ENCODE measurements at places on chromosomes 1 and 21. TPM values are rescaled to one million over a fixed set of nuclear protein-coding genes. Genes with fewer than 3 reads are reported as not detected.

The PERM1 gene
- total RNA-seq: 0.05 TPM

DNA sequence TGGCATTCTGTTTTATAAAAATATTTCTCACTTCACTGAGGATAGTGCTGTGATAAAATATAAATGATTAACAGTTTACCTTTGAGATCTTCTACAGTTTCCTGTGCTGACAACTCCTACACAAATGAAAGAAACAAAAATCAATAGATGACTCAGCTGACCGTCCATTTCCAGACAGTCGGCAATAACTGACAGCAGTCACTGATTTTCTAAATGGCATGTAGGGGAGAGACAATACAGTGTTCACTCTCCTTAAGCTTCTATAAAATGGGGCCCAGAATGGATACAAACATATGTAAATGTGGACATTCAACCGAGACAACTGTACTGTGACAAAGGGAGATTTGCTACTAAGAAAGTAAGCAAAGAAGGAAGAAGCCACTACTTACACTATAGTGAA, 34.3 kb downstream of the PCNX2 start:
- DNase-seq: no peak

- no peak for DNase-seq
Observed at GRCh38 chr1:239725933-239726332, 339.6 kb downstream of the CHRM3 start.

GRCh38 chr1:111873460-111874030, 115.9 kb downstream of the KCND3 start:
- DNase-seq: no peak

DNA sequence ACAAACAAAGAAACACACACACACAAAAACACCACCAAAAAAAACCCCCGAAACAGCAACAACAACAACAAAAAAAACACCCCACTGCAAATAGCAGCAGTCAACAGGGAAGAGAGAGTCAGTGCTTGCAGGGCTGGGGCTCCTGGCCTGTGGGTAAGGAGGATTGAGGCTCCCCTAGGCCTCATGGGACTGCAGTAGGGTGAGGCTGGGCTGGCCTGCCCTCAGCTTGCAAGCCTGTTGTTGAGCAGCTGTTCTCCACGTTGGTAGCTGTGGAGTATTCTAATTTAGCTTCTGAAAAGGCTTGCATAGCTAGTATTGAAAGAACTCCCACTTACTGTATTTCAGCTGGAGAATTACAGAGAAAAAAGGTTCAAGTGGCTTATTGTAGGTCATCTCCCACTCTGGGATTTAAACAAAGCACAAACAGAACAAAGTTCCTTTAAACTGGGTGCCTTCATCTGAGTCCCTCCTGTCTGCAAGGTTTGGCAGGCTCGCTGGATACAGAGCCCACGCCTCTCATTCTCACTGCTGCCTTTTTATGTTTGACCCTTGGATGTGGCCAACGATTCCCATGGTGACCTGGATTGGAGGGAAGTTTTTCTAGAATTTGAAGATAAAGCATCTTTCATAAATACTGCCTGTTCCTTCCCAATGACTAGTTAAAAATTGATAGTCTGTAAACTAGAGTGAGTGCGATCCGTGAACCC, 247.2 kb downstream of the KIF26B start:
- DNase-seq: no peak

DNA sequence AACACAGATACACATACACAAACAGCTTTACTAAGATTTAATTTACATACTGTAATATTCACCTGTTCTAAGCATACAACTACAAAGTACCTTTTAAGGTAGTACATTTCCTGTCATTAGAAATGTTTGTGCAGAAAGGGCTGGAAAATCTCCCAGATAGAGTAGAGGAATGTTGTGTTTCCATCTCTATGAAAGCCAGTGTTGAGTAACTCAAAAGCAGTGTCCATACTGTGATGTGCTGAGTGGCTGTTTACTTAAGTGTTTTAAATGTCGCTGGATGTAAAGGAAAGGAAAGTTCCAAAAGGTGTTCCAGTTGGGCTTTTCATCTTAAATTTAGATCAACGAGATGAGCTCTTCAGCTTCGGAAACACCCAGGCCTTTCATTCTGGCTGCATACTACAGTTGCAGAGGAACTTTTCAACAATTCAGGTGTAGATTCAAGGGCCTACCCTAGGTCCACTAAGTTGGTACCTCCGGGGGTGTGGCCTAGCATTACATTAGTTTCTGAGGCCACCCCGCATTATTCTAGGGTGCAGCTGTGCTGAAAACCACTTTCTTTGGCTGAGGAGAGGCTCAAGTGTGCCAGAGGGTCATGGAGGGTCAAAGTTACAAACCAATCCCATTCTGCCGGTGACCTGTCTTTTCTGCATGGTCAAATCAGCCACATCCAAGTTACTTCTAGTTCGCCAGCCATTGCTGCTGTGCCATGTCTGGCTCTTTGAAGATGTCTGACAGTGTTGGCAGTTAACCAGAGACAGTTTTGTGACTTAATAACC, 78.1 kb downstream of the LRRC8D start:
- DNase-seq: no peak

GRCh38 chr1:69230208-69230607, 337.5 kb upstream of the LRRC7 start:
- no peak for DNase-seq

GRCh38 chr21:42201615-42202161, 17.3 kb upstream of the ABCG1 start:
- no peak for DNase-seq

- no peak for DNase-seq
Observed at GRCh38 chr1:229828461-229828860, 202.4 kb downstream of the URB2 start.

DNA sequence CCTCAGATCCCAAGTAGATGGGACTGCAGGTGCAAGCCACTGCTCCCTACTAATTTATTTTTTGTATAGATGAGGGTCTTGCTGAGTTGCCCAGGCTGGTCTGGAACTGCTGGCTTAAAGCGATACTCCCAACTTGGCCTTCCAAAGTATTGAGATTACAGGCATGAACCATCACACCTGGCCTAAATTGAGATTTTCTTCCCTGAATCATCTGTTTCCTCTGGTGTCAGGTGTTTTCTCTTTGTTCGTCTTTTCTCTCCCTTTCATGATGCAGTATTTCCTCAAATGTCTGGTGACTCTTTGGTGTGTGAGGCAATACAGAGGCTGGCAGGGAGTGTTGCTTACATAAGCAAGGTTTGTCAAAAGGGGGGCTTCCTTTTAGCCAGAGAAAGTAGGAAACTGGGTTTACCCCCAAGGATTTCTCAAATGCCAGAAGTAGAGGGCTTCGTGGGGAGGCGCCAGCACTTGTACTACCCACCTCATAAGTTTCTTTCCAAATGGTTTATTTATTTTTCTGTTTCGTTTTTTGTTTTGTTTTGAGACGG, 27.6 kb downstream of the CLDN14 start:
- DNase-seq: no peak
